ENCODE measurements at places on chromosomes 16 and 17. TPM values are rescaled to one million over a fixed set of nuclear protein-coding genes. Genes with fewer than 3 reads are reported as not detected.

DNA sequence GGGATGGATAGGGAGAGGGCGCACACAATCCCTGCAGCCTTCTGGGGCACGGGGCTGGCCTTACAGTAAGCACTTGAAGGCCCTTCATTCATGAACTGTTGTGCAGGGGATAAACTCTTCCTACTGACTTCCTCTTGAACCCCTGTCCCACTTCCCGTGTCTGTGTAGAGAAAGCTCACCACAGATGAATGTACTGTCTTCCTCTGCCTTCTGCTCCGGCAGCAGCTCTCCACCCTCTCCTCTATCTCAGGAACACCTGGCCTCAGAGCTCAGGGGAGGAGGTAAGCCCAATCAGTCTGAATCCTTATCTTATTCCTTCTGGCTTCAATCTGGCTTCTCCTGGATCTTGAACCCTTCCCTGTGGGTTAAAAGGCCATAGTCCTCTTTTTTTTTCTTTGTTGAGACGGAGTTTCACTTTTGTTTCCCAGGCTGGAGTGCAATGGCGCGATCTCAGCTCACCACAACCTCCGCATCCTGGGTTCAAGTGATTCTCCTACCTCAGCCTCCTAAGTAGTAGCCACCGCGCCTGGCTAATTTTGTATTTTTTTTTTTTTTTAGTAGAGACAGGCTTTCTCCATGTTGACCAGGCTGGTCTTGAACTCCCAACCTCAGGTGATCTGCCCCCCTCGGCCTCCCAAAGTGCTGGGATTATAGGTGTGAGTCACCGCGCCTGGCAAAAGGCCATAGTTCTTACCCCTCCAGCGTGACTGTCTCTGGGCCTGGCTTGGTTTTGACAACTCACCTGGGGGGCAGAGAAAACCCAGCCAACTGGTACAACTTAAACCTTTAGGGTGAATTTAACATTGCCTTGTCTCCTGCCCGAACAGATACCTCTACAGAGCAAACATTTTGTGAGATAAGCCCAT, 7.2 kb upstream of the SLC52A1 start:
- no peak overlapping the region for H3K27ac ChIP-seq
- no peaks in the 10 kb centered on the region for H3K27me3 ChIP-seq
- DNase-seq: no peak

DNA sequence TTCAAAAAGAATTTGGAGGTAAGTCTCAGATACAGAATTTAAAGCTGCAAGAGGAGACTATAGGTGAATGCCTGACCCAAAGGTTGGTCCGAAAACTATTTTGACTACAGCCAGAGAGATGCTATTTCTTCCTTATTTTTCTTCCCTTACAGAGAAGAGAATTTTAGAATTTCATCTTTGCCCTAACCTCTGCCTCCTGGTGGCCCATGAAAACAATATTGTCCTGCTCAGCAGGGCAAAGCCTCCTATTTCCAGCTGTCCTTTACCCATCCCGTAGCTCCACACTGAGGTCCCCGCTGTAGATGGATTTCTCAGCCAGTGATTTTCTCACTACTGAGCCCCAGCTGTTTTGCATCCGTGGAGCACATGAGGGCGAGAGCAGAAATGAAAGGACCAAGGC, 24.6 kb downstream of the HOXB1 start:
- peaks cover 72% of the 10 kb centered on the region for H3K27me3 ChIP-seq
- DNase-seq: no peak
- no peaks in the 10 kb centered on the region for H3K4me1 ChIP-seq
- H3K4me3 ChIP-seq: no peak overlapping the region
- H3K27ac ChIP-seq: no peak overlapping the region

GRCh38 chr17:19911033-19911432, 43.3 kb upstream of the ULK2 start:
- peaks cover 38% of the 10 kb centered on the region for H3K36me3 ChIP-seq
- H3K27me3 ChIP-seq: no peaks in the 10 kb centered on the region
- no peak for DNase-seq
- no peaks in the 10 kb centered on the region for H3K4me1 ChIP-seq
- H3K4me3 ChIP-seq: no peak overlapping the region
- no peak overlapping the region for H3K27ac ChIP-seq

GRCh38 chr16:3781421-3781820, 64.1 kb upstream of the TRAP1 start:
- H3K27me3 ChIP-seq: no peaks in the 10 kb centered on the region
- peaks cover 39% of the 10 kb centered on the region for H3K36me3 ChIP-seq
- no peaks in the 10 kb centered on the region for H3K4me1 ChIP-seq
- H3K4me3 ChIP-seq: no peak overlapping the region
- no peak for DNase-seq

DNA sequence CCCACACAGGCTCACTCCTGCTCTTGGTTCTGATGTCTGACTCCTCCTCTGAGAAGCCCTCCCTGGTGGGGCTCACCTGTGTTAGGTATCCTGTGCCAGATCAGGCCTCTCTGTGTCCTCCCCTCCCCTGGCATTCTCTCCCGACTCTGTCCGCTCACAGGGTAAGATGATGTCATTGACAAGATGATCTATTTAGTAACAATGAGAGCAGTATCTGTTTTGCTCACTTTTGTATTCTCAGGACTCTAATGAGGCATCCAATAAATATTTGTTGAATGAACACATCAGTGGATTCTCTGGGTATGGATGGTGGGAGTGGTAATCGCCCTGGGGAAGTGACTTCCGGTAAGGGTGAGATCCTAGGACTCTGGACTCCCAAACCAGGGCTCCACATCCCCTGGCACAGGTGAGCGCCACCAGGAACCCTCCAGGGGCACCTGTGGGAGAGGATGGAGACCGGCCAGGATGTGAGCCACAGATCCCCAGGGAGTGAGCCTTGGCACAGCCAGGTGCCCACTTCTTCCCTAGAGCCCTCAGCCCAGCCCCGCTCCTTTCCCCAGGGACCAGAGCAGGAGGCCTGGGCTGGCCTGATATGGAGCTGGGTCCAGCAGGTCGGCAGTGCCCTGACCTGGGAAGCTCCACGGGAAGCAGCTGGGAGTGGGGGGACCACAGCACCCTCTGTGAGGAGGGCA, 5.4 kb upstream of the HAP1 start:
- peaks cover 26% of the 10 kb centered on the region for H3K27me3 ChIP-seq
- no peaks in the 10 kb centered on the region for H3K36me3 ChIP-seq
- DNase-seq: no peak
- no peak overlapping the region for H3K4me3 ChIP-seq
- no peak overlapping the region for H3K27ac ChIP-seq

IGFALS gene
- polyA plus RNA-seq: 0.02 TPM

TAT gene
- polyA plus RNA-seq: not detected

- peaks cover 13% of the 10 kb centered on the region for H3K36me3 ChIP-seq
- peak within 1 kb of the TSS; percentile 84 for H3K4me3 ChIP-seq
- peak within 1 kb of the TSS; percentile 84 for H3K27ac ChIP-seq
- DNase-seq: peak; percentile 89
- peaks cover 41% of the 10 kb centered on the region for H3K4me1 ChIP-seq
- no peaks in the 10 kb centered on the region for H3K27me3 ChIP-seq
These were observed at the start of gene XYLT1 for GRCh38 chr16:17470908-17471718. TSS of gene XYLT1 (minus strand) at chr16:17470960. CDS start at chr16:17470796, 164 bp downstream.

NUDT21 gene
- polyA plus RNA-seq: 42.2 TPM

DNA sequence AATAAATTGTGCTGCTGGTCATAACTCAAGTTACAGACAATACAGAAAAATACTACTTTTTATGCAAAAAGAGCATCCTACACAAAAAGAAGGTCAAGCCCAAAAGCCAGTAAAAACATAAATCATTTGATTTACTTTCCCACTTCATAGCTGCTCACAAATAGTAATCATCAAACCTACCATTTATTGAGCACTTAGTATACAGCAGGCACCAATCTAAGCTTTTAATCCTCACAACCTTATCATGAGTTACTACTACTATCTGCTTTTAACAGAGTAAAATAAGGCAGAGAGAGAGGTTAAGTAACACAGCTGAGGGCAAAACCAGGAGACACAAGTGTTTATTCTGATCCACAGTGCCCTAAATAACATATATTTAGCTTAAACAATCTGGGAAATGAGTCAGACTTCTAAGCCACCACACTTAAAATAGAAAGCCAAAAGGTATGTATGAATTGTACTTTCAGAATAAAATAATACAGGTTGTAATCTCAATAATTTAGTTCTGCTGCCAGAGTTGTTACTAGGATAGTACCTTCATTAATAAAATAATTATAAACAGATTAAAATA, 1.7 kb upstream of the AARS1 start:
- peak overlapping the region; percentile 50 for H3K27ac ChIP-seq
- DNase-seq: no peak
- H3K36me3 ChIP-seq: no peaks in the 10 kb centered on the region
- H3K4me1 ChIP-seq: peaks cover 2% of the 10 kb centered on the region
- no peak overlapping the region for H3K4me3 ChIP-seq
- H3K27me3 ChIP-seq: no peaks in the 10 kb centered on the region

- H3K27me3 ChIP-seq: no peaks in the 10 kb centered on the region
- H3K36me3 ChIP-seq: no peaks in the 10 kb centered on the region
- H3K4me3 ChIP-seq: no peak overlapping the region
- H3K27ac ChIP-seq: no peak overlapping the region
These were observed 24.9 kb downstream of the KCNJ16 start for GRCh38 chr17:70099884-70100283.

Measured in SK-N-SH (cell line).